ENCODE measurements at places on chromosomes 11 and 22. TPM values are rescaled to one million over a fixed set of nuclear protein-coding genes. Genes with fewer than 3 reads are reported as not detected.

DNA sequence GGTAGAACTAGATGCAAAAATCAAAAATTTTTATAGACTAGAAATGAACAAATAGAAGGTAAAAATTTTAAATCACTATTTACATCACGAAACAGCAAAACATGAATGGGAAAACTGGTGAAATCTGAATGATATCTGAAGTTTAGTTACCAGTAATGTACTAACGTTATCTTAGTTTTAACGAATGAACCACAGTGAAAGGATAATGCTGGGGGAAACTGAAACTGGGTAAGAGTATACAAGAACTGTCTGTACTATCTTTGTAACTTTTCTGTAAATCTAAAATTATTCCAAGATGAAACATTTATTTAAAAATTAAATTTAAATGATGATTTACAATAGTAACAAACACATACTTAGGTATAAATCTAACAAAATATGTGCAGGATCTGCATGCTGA lies 7.4 kb downstream of the GDPD4 start:
- no peaks in the 10 kb centered on the region for H3K4me1 ChIP-seq
- no peaks in the 10 kb centered on the region for H3K36me3 ChIP-seq
- peaks cover under 1% of the 10 kb centered on the region for H3K27me3 ChIP-seq
- H3K4me3 ChIP-seq: no peak overlapping the region
- no peak for DNase-seq
- H3K27ac ChIP-seq: no peak overlapping the region

GRCh38 chr22:26025626-26026025 lies 143.6 kb upstream of the SEZ6L start:
- H3K4me1 ChIP-seq: no peaks in the 10 kb centered on the region
- no peak overlapping the region for H3K27ac ChIP-seq
- no peak overlapping the region for H3K4me3 ChIP-seq
- no peak for DNase-seq
- H3K27me3 ChIP-seq: no peaks in the 10 kb centered on the region

DNA sequence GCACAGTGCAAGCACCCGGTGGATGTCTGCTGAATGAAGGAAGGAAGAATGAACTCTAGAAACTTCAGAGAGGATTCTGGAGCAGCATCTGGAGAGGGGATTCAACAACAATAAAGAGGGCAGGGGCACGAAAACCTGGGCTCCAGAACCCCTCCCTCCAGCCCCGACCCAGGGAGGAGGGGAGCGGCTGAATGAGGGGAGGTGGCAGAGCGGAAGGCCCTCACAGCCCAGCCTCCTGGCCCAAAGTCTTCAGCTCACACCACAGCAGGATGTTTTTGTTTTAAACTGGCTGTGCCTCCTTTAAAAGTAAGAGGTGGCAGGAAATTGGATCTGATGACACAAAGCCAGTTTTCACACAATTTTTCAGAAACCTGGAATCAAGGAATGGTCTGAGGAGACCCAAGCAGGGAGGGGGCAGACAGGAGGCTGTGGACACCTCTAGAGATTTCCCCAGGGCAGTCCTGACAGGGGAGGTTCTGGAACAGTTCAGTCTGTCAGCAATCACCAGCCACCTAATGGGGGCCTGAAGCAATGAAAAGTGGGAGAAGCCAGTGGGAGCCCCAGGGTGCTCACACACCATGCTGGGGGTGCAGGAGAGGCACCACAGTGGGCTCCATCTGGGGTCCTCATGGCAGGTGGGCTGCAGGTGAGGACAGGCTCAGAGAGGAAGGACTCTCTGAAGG lies 44.4 kb upstream of the TCF20 start:
- H3K36me3 ChIP-seq: no peaks in the 10 kb centered on the region
- H3K4me3 ChIP-seq: no peak overlapping the region
- H3K27me3 ChIP-seq: no peaks in the 10 kb centered on the region
- H3K4me1 ChIP-seq: peaks cover 8% of the 10 kb centered on the region
- no peak overlapping the region for H3K27ac ChIP-seq
- no peak for DNase-seq

FOLR2 gene
- total RNA-seq: 23.9 TPM

PPP2R5B gene
- 14.1 TPM for total RNA-seq

DNA sequence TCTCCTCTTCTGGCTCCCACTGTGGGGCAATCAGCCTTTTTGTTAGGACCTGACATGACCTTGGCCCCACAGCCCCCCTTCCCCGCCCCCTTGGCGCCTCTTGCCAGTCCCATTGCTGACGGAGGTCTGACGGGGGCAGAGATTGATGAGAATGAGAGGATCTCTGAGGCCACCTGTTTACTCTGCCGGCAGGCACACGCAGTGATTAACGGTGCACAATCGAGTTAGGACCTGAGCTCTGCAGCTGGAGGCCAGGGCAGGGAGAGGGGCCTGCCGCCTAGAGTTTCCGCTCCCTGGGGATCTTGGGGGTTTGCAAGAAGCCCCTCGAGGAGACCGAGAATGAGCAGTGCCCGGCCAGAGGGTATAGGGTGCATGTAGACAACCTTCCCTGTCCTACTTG lies 6.8 kb upstream of the CHRM1 start:
- H3K4me1 ChIP-seq: peaks cover 8% of the 10 kb centered on the region
- DNase-seq: no peak
- no peak overlapping the region for H3K4me3 ChIP-seq
- H3K27me3 ChIP-seq: no peaks in the 10 kb centered on the region
- no peak overlapping the region for H3K27ac ChIP-seq

DNA sequence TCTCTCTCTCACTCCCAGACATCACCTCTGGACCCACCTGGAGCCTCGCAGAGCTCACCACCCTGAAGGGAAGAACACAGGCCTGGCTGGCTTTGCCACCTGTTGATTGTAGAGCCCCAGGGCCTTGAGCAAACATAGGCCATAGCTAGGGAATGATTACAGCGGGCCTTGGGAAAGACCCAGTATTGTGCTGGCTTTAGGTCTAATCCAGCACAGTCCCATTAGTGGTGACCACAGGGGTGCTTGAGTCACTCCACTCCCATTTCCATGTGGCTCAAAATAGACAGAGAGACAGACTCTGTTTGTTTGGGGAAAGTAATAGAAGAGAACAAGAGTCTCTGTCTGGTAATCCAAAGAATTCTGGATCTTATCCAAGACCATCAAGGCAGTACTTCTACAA lies 42.7 kb upstream of the FAM181B start:
- no peaks in the 10 kb centered on the region for H3K4me1 ChIP-seq
- no peaks in the 10 kb centered on the region for H3K27me3 ChIP-seq
- no peak for DNase-seq

DNA sequence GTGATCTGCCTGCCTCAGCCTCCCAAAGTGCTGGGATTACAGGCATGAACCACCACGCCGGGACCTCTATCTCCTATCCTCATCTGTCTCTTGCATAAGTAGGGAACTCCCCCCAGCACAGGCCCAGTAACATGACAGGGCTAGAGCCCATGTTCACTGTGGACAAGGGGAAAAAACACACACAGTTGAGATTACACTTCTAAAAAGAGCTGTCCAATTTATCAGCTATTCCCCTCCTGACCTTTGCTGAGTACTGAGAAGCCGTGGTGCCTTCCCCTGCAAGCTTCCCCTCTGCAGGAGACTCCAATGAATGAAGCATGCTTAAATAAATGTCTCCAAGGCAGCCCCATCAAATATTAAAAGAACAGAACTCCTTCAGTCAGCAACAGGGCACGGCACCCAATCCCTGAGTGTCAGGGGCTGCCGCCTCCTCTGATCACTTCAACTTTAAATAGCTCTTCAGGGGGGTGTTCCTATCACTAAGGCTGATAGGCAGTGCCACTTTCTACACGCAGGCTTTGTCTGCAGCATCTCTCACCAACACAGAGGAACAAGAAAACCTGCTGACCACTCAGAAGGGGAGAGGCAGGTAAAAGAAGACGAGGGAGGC lies 385.5 kb downstream of the OPCML start:
- H3K27ac ChIP-seq: no peak overlapping the region
- DNase-seq: no peak
- no peak overlapping the region for H3K4me3 ChIP-seq
- H3K27me3 ChIP-seq: no peaks in the 10 kb centered on the region
- H3K36me3 ChIP-seq: no peaks in the 10 kb centered on the region
- no peaks in the 10 kb centered on the region for H3K4me1 ChIP-seq

DNA sequence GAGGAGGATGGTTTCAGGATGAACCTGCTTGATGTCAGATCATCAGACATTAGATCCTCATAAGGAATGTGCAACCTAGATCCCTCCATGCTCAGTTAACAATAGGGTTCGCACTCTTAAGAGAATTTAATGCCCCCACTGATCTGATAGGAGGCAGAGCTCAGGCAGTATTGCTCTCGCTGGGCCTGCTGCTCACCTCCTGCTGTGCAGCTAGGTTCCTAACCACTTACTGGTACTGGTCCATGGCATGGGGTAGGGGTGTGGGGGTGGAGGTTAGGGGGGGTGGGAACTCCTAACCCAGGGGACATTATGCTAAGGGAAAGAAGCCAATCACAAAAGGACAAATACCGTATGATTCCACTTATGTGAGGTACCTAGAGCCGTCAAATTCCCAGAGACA lies 256.5 kb downstream of the TENM4 start:
- H3K4me3 ChIP-seq: no peak overlapping the region
- no peaks in the 10 kb centered on the region for H3K36me3 ChIP-seq

DNA sequence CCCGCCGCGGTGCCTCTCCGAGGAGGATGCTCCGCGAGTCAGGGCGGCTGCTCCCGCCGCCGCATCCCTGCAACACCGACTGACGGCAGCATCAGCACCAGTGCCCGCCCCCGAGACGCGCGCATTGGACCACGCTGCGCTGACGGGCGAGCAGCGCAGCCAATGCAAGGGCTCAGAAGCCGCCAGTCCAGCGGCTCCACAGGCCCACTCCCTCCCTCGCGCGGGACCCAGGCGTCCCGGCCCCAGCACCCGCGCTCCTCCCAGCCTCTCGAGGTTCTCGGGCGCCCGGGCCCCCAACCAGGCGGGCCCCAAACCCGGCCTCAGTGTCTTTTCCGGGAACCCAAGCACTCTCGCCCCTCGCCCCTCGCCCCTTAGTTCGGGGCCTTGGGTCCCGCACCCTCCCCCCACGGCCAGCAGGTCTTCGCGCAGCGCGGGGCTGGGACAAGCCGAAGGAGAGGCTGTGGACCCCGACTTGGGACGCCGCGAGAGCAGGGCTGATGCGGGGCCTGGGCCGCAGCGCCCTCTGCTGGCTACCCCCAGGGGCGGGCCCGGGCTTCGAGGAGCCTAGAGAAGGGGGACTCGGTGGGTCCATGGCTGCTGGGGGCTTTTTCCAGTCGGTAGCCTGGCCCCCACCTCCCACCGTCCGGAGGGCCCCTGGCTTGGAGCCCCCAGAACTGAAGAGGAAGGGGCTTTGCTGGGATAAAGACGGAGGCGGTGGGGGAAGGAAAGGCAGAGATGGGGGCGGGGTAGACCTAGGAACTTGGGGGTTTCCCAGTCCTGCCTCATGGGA lies at the start of gene NRXN2:
Gene NRXN2 (minus strand): TSS at position 81 of the 790 bp plus-strand sequence. CDS start 9,498 bp downstream, outside the sequence.
- H3K36me3 ChIP-seq: no peaks in the 10 kb centered on the region
- peak within 1 kb of the TSS; percentile 57 for H3K4me3 ChIP-seq
- peaks cover 18% of the 10 kb centered on the region for H3K27me3 ChIP-seq

CD248 gene
- 1.9 TPM for total RNA-seq

DNA sequence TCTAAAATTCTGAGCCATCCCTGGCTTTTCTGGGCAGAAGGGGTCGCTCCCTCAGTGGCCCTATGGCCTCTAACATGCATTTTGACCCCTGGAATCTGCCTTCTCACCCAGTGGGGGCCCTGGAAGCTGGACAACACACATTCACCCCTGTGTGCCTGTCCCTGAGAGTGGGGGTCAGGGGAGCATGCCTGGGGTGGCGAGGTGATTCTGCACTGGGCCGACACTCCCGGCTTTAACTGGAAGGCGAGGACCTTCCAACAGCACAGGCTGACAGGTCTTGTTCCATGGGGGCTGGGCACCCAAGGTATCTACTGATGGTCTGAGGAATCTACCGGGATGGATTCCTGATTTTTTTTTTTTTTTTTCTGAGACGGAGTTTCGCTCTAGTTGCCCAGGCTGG lies 10.7 kb downstream of the PPM1F start:
- no peak for DNase-seq
- H3K27me3 ChIP-seq: no peaks in the 10 kb centered on the region
- H3K4me3 ChIP-seq: no peak overlapping the region
- H3K27ac ChIP-seq: peak overlapping the region; percentile 90

DNA sequence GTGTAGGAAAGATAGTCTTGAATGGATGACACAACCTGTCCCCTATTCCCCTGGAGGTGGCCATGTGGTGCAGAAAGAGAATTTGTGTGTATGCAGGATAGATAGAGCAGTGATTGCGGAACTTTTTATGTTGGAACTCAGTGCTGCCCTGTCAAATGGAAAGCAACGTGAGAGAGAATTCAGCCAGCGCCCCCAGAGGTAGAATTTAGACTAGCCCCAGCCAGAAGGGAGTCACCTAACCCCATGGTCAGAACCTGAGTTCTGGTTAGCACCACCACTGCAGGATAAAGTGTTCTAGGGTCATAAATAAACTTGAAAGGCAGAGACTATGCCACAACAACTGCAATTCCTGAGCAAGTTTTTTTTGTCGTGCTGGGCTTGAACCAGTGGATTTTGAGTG lies 152.9 kb upstream of the GRIA4 start:
- DNase-seq: no peak
- H3K27me3 ChIP-seq: no peaks in the 10 kb centered on the region
- no peaks in the 10 kb centered on the region for H3K4me1 ChIP-seq
- H3K4me3 ChIP-seq: no peak overlapping the region
- no peaks in the 10 kb centered on the region for H3K36me3 ChIP-seq

- no peak overlapping the region for H3K4me3 ChIP-seq
- no peaks in the 10 kb centered on the region for H3K27me3 ChIP-seq
These were observed 13.0 kb upstream of the OR6A2 start for GRCh38 chr11:6812390-6813005.

KRTAP5-10 gene
- not detected for total RNA-seq

OR8D1 gene
- not detected for total RNA-seq

OR2AT4 gene
- 0.11 TPM for total RNA-seq

CNIH2 gene
- 3.6 TPM for total RNA-seq

PCNX3 gene
- 32.0 TPM for total RNA-seq

NCF4 gene
- 0.91 TPM for total RNA-seq

CECR2 gene
- 3.1 TPM for total RNA-seq

DNA sequence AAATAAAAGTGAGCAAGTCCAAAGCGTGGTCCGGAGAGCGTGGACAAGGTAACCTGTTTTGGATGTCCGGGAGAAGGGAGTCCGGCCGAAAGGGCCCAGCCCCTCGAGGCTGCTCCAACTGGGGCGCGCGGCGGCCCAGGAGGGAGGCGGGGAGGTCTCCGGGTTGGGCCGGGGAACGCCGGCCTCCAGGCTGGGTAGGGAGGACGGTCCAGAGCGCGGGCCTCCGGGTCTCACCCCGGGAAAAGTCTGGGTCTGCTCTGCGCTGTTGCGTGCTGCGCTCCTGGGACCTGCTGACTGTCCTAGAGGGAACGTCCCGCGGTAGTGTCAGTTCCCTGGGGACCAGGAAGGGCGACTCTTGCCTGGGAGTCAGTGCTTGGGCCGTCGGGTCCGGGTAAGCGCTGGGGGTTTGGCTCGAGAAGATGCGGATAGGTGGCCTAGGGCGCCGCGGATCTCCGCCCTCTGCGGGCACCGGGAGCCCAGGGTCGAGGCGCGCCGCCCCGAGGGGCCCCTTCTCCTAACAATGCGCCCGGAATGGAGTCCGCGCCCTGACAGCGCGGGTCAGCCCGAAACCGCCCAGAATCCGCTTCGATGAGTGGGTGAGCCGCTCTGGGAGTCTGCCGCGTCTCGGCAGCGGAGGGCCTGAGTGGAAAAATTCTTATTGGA lies 988 bp upstream of the FLI1 start:
- peak overlapping the region; percentile 61 for H3K27ac ChIP-seq
- DNase-seq: no peak
- peaks cover 45% of the 10 kb centered on the region for H3K27me3 ChIP-seq
- no peaks in the 10 kb centered on the region for H3K4me1 ChIP-seq

- no peak overlapping the region for H3K4me3 ChIP-seq
- no peak overlapping the region for H3K27ac ChIP-seq
- H3K27me3 ChIP-seq: no peaks in the 10 kb centered on the region
- no peaks in the 10 kb centered on the region for H3K4me1 ChIP-seq
- H3K36me3 ChIP-seq: no peaks in the 10 kb centered on the region
- DNase-seq: no peak
These were observed 202.6 kb upstream of the TMEM45B start for GRCh38 chr11:129613071-129613470.
